ENCODE measurements at places on chromosomes 2 and 18.
A peak's percentile ranks its signal among the peaks of the same experiment; 100 is the strongest.

GRCh38 chr2:240986787-240987411, 11.5 kb upstream of the SNED1 start:
- no peak for DNase-seq

- DNase-seq, result no peak
Measured at GRCh38 chr2:186751790-186752189, 57.9 kb downstream of the FAM171B start.

GRCh38 chr2:127594116-127594591, 51.8 kb upstream of the GPR17 start:
- DNase-seq, result no peak

GRCh38 chr2:226873051-226873620, 37.3 kb downstream of the RHBDD1 start:
- DNase-seq, result no peak

GRCh38 chr18:11514267-11514666, 95.1 kb upstream of the SLC35G4 start:
- no peak for DNase-seq

DNA sequence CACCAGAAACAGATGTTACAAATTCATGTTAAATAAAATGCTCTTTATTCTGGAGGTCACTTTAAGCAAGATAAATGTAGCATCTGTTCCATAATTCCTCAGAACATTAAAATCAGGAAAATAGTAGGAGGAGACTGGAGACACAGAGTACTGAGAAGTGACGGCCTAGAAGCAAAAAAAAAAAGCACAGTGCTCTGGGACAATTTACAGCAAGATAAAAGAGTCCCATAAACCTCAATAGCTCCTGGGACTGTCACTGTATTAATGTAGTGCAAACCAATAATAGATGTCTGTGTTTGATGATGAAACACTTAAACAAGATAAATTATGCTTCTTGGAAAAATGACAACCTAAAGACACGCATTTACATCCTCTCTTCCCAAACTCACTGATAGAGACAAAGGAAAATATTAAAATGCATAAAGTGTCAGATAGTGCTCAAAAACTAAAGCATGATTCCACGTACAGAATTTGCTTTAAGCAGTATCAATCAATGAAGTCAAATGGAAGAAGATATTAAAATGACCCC, 338.8 kb upstream of the REG3G start:
- DNase-seq, result no peak

DNA sequence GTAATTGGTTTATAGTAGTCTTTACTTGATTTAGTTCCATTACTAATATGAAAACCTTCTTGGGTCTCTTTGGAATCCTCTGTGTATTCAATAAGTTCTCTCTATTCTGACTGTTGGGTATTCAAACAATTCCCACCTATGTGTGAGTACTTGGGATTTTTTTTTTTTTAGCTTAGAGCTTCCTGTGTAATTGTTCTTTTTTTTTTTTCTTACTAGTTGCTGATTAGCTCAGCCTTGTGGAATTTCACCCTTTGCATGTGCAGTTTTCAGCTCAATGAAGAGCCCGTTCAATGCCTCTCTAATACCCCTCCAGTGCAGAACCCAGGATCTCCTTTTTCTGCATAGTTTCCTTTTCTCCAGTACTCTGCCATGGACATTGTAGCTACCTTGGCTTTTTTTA, 339.1 kb upstream of the GALNT5 start:
- peak; percentile 5 for DNase-seq

- no peak for DNase-seq
Measured at GRCh38 chr2:163370169-163370886, 365.5 kb downstream of the FIGN start.

- DNase-seq, result no peak
Measured at GRCh38 chr2:226426292-226426736, 373.3 kb downstream of the IRS1 start.

- no peak for DNase-seq
Measured at GRCh38 chr2:120930864-120931263, 195.2 kb downstream of the GLI2 start.

DNA sequence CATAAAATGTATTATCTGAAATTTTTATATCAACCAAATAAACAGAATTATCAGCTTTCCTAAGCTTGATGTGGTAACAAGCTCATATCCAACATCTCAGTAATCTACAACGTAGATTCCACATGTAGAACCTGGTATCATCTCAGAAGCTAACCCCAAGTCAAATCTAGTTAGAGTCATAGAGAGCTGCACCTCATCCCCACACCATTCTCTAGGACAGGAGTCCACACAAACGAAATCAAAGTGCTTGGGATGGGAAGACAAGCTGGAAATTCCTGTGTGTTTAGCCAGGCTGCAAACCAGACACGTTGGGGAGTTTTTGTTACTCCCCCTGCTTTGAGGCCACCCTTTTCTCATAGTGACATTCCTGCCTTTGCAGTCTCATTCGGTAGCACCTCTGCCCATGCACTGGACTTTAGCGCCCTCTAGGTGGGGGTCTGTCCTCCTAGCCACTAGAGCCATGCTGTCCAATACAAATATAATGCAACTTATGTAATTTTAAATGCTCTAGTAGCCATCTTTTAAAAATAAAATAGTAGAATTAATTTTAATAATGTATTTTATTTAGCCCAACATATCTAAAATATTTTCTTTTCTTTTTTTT, 28.1 kb upstream of the SATB2 start:
- peak; percentile 47 for DNase-seq

DNA sequence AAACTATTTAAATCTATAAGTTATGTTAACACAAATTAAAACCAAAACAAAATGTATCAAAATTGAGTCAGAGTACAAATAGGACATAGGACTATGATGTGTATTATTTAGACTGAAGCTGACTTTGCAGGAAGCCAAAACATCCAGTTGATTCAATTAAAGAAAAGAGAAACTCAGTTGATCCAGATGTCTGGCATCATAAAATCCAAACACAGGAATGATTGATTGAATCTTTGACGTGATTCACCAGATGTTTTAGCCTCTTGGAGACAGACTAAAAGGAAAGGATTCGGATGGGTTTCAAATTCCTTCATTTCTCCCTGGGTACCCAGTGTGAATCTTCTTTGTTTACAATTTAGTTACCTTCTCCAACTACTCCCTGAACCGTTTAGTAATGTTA, 272.9 kb downstream of the IRS1 start:
- no peak for DNase-seq

GRCh38 chr18:63433334-63433866, 11.1 kb upstream of the VPS4B start:
- no peak for DNase-seq

GRCh38 chr2:192060161-192060560, 134.6 kb downstream of the TMEFF2 start:
- DNase-seq, result no peak

- no peak for DNase-seq
Measured at GRCh38 chr2:213121690-213122089, 29.7 kb downstream of the IKZF2 start.

- no peak for DNase-seq
Measured at GRCh38 chr2:34909992-34910705, 1311.0 kb upstream of the FAM98A start.

DNA sequence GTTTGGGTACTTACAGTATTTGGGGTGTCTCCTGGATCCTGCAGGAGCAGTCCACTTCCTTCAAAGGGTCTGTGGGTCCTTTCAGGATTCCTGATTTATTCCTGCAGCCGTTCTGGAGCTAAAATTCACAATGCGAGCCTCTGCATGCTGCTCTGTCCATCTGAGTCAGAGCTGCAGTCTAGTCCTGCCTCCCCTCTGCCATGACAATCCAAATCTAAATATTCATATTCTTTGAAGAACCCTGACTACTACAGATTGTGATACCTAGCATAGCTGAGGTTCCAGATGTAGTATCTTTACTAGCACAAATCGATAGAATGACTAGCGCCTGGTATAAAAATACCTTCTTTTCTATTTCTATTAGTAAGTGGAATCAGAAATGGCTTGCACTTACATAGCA, 31.3 kb upstream of the GAREM1 start:
- DNase-seq, result no peak

DNA sequence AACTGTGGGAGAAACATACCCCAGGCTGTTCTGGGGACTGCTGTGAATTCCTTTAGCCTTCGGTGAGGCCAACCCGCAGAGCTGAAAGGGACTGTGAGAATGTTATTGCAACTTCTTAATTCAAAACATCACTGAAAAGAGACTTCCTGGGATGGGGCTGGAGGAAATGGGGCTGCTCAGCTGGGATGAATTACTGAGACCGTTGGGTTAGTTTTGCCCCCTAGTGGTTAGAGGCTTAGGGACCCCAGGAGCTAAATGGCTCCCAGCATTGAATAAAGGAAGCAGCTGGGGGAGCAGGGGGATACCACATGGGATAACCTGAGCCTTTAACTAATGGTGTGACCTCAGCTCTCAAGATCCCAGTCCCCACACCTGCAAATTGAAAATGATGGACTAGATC, 941.1 kb upstream of the FANCL start:
- DNase-seq, result peak; percentile 21

DNA sequence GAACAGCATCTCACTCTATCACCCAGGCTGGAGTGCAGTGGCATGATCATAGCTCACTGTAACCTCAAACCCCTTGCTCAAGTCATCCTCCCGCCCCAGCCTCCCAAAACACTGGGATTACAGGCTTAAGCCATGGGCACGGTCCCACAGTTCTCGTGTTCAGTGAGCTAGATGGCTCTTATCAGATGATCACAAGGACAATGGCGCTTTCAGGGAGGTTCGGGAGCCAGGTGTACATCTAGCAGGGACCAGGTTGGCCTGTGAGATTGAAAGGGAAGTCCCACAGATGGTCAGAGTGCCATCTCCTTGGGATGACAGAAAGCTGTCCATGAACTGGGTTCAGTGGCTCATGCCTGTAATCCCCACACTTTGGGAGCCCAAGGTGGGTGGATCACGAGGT, 14.1 kb upstream of the FHOD3 start:
- no peak for DNase-seq

GRCh38 chr2:121746071-121746578, 9.3 kb upstream of the TSN start:
- DNase-seq, result no peak

DNA sequence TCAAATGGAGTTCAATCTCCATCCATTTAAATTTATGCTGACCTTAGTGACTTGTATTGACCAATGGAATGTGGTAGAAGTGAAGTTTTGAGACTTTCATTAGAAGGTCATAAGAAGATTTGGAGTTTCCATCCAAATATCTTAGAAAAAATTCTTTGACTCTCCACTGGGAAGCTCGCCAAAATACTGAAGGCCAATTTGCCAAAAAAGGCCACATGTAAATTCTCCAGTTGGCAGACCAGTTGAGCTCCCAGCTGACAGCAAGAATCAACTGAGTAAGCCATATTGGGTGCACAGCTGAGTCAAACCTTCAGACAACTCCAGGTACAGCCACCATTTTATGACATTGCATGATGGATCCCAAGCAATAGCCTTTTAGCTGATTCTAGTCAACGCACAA, 228.3 kb upstream of the SETBP1 start:
- DNase-seq, result no peak

DNA sequence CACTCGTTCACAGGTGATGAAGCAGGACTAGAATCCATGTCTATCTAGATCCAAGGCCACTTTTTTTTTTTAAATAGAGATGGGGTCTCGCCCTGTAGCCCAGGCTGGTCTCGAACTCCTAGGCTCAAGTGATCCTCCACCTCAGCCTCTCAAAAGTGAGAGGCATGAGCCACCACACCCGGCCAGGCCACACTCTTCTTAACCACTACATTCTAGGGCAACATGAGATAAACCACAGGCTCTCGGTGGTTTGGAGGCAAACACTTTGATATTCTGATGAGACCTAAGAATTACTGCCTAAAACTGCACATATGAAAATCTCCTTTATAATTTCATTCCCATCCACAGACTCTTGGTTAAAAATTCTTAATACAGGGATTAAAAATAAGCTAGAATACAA, 51.8 kb downstream of the USP34 start:
- no peak for DNase-seq

- no peak for DNase-seq
Measured at GRCh38 chr2:231632559-231633142, 40.0 kb downstream of the TEX44 start.

GRCh38 chr2:46387292-46387691, 90.1 kb downstream of the EPAS1 start:
- DNase-seq, result no peak

DNA sequence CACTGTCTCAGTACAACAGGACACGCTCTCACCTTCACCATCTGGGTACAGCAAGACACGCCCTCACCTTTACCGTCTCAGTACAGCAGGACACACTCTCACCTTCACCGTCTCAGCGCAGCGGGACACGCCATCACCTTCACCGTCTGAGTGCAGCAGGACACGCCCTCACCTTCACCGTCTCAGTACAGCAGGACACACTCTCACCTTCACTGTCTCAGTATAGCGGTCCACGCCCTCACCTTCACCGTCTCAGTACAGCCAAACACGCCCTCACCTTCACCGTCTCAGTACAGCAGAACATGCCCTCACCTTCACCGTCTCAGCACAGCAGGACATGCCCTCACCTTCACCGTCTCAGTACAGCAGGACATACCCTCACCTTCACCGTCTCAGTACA, 109.9 kb upstream of the CTDP1 start:
- DNase-seq, result no peak

DNA sequence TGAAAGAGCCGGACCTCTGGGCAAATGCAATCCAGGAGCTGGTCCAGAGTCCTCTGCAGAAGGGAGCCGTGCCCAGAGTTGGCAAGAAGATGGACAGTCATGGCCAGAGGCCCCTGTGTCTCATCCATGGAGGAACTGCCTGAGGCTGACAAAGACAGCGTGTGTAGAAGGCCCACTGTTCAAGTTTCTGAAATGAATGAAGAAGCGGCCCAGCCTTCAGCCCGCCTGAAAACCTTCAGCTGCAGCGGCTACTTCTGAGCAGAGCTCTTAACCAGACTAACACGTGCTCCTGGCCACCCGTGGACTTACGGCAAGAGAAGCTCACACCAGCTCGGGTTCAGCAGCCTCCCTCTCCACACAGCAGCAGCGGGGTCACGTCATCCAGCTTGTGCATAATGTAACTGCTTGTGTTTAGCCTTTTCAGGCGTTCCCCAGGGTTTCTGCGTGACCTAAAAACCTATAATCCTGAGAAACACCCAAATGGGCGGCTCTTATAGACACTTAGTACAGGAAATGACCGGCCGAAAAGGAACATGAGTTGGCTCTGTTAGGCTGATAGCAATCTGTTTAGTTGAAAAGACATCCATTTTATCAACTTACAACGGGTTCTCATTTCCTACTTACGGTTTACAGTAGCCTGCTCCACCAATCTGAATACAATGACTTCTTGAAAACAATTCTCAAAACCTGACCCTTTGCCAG, at the start of gene FAM124B:
TSS of gene FAM124B (minus strand) at position 467 of the 702 bp plus-strand sequence. CDS start at position 128, 339 bp downstream.
- no peak for DNase-seq

- no peak for DNase-seq
Measured at GRCh38 chr18:48962994-48963561, 12.3 kb upstream of the SMAD7 start.

- DNase-seq, result no peak
Measured at GRCh38 chr2:238846628-238847418, 1.1 kb upstream of the TWIST2 start.

- no peak for DNase-seq
Measured at GRCh38 chr2:9285921-9286320, 79.3 kb downstream of the ASAP2 start.

- no peak for DNase-seq
Measured at GRCh38 chr2:42421601-42422239, 60.7 kb upstream of the COX7A2L start.

GRCh38 chr2:225431105-225431863, 31.8 kb downstream of the NYAP2 start:
- no peak for DNase-seq
